ENCODE measurements at places on chromosomes 13 and 19.

- no peaks in the 10 kb centered on the region for H3K27me3 ChIP-seq
- H3K4me1 ChIP-seq: peaks cover 4% of the 10 kb centered on the region
- DNase-seq: no peak
- no peak overlapping the region for H3K4me3 ChIP-seq
- no peaks in the 10 kb centered on the region for H3K36me3 ChIP-seq
These were observed 70.9 kb upstream of the WASF3 start for GRCh38 chr13:26486550-26486949.

- no peaks in the 10 kb centered on the region for H3K4me1 ChIP-seq
- no peak overlapping the region for H3K4me3 ChIP-seq
- DNase-seq: no peak
- H3K27me3 ChIP-seq: no peaks in the 10 kb centered on the region
These were observed 42.6 kb upstream of the ATP11A start for GRCh38 chr13:112647256-112647655.

- H3K27ac ChIP-seq: no peak overlapping the region
- no peaks in the 10 kb centered on the region for H3K27me3 ChIP-seq
- H3K4me1 ChIP-seq: no peaks in the 10 kb centered on the region
- no peak overlapping the region for H3K4me3 ChIP-seq
- no peaks in the 10 kb centered on the region for H3K36me3 ChIP-seq
These were observed 533.2 kb upstream of the PCDH9 start for GRCh38 chr13:67763384-67763783.

GRCh38 chr19:7681340-7682174 is 924 bp downstream of the TRAPPC5 start:
- peak overlapping the region; percentile 99 for H3K4me3 ChIP-seq
- no peak overlapping the region for H3K27ac ChIP-seq
- peak; percentile 92 for DNase-seq
- peaks cover 37% of the 10 kb centered on the region for H3K27me3 ChIP-seq

DNA sequence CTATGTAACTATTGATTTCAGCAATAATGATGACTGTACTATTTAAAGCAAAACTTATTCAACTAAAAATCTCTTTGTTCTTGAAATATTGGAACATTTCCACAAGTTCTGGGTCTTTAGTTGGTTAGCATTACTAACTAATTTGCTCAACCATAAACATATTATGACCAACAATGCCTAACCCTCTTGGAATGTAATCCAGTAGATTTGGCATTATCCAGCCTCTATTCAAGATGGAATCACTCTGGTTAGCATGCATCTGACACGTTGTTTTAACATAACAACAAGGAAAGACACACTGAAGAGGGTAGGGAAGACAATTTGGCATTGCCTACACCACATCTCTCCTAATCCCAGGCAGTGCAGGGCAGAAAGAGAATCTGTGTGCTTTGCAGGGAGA is 941.3 kb upstream of the PCDH20 start:
- peaks cover 6% of the 10 kb centered on the region for H3K4me1 ChIP-seq
- H3K36me3 ChIP-seq: no peaks in the 10 kb centered on the region
- H3K4me3 ChIP-seq: no peak overlapping the region
- H3K27me3 ChIP-seq: no peaks in the 10 kb centered on the region
- no peak for DNase-seq
- H3K27ac ChIP-seq: no peak overlapping the region

GRCh38 chr13:29693275-29693945 is 97.9 kb upstream of the SLC7A1 start:
- no peaks in the 10 kb centered on the region for H3K36me3 ChIP-seq
- no peaks in the 10 kb centered on the region for H3K4me1 ChIP-seq
- H3K27ac ChIP-seq: no peak overlapping the region
- DNase-seq: no peak
- no peak overlapping the region for H3K4me3 ChIP-seq

GRCh38 chr19:40466985-40467734 is at the start of gene SPTBN4:
SPTBN4 (plus strand) TSS chr19:40467001; CDS start chr19:40472622, 5,621 bp downstream.
- H3K4me3 ChIP-seq: peak within 1 kb of the TSS; percentile 48
- no peaks in the 10 kb centered on the region for H3K36me3 ChIP-seq
- no peak within 1 kb of the TSS for H3K27ac ChIP-seq

GRCh38 chr19:29483641-29483920 is 42.2 kb upstream of the VSTM2B start:
- no peaks in the 10 kb centered on the region for H3K36me3 ChIP-seq
- no peak overlapping the region for H3K4me3 ChIP-seq
- no peak for DNase-seq
- H3K27me3 ChIP-seq: no peaks in the 10 kb centered on the region
- no peak overlapping the region for H3K27ac ChIP-seq

GRCh38 chr13:110774051-110774450 is 60.6 kb downstream of the ING1 start:
- H3K27ac ChIP-seq: no peak overlapping the region
- H3K36me3 ChIP-seq: no peaks in the 10 kb centered on the region
- H3K27me3 ChIP-seq: no peaks in the 10 kb centered on the region
- no peak for DNase-seq
- H3K4me1 ChIP-seq: no peaks in the 10 kb centered on the region

DNA sequence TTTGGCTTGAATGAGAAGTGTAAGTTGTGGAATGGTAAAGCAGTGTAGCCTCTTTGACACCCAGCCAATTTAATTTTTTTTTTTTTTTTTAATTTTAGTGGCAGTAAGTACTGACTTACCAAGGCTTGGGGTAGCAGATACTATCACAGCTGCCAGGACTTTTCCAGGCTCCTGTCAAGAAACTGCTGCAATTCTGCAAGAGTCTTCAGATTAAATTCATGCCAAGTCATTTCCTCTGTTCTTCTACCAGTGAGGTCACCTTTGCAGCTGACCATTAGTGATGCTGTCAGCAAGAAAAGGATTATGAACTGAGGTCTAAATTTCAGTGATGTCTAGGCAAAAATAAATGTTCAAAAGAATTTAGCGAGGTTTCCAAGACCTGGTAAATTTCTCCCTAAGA is 91.2 kb downstream of the GGACT start:
- H3K4me3 ChIP-seq: no peak overlapping the region
- H3K27ac ChIP-seq: no peak overlapping the region
- no peaks in the 10 kb centered on the region for H3K27me3 ChIP-seq
- DNase-seq: no peak
- no peaks in the 10 kb centered on the region for H3K36me3 ChIP-seq

All from neural progenitor cell (in vitro differentiated cells).